Liver (tissue), 10 donors: ENCODE measurements at places on chromosomes 12 and 14. TPM values are rescaled to one million over a fixed set of nuclear protein-coding genes. Genes with fewer than 3 reads are reported as not detected.

Gene MYH6
- polyA plus RNA-seq: not detected

Gene NINJ2
- polyA plus RNA-seq: 15.9 TPM

Gene ANO4
- polyA plus RNA-seq: 0.08 TPM

Gene STYK1
- polyA plus RNA-seq: 0.03 TPM

Gene KIF26A
- polyA plus RNA-seq: 0.07 TPM

Gene HOXC5
- not detected for polyA plus RNA-seq

Gene KRT72
- polyA plus RNA-seq: not detected

Gene PRB2
- not detected for polyA plus RNA-seq

Gene TMEM119
- polyA plus RNA-seq: 0.51 TPM

Gene KANSL2
- polyA plus RNA-seq: 7.0 TPM

Gene SLC2A14
- not detected for polyA plus RNA-seq

Gene BATF
- polyA plus RNA-seq: 0.77 TPM

Gene HELB
- polyA plus RNA-seq: 1.6 TPM

Gene MIS18BP1
- polyA plus RNA-seq: 6.4 TPM

Gene ADAM20
- polyA plus RNA-seq: 0.06 TPM

Gene EXOC3L4
- 26.6 TPM for polyA plus RNA-seq

Gene LRRC10
- not detected for polyA plus RNA-seq

Gene TAS2R13
- 0.10 TPM for polyA plus RNA-seq

Gene EGLN3
- 1.3 TPM for polyA plus RNA-seq

Gene CYP27B1
- 0.06 TPM for polyA plus RNA-seq

Gene CIDEB
- polyA plus RNA-seq: 176 TPM
